MCF 10A (cell line): ENCODE measurements at places on chromosomes 2 and 18.
A peak's percentile ranks its signal among the peaks of the same experiment; 100 is the strongest.

GRCh38 chr2:222733846-222734702 is 62.6 kb downstream of the MOGAT1 start:
- peaks cover 11% of the 10 kb centered on the region for H3K4me1 ChIP-seq
- H3K27me3 ChIP-seq, result no peaks in the 10 kb centered on the region
- H3K36me3 ChIP-seq, result no peaks in the 10 kb centered on the region
- H3K27ac ChIP-seq, result no peak overlapping the region

- peaks cover 82% of the 10 kb centered on the region for H3K27me3 ChIP-seq
- no peak for DNase-seq
- H3K27ac ChIP-seq, result no peak overlapping the region
Observed at GRCh38 chr2:212408524-212408923, 130.1 kb downstream of the ERBB4 start.

- DNase-seq, result no peak
- no peaks in the 10 kb centered on the region for H3K27me3 ChIP-seq
- no peaks in the 10 kb centered on the region for H3K4me1 ChIP-seq
- H3K36me3 ChIP-seq, result no peaks in the 10 kb centered on the region
- no peak overlapping the region for H3K4me3 ChIP-seq
Observed at GRCh38 chr2:197145471-197146056, 165.0 kb downstream of the ANKRD44 start.

- no peaks in the 10 kb centered on the region for H3K27me3 ChIP-seq
- DNase-seq, result peak; percentile 52
- H3K36me3 ChIP-seq, result peaks cover 6% of the 10 kb centered on the region
Observed at GRCh38 chr2:200373973-200374416, 67.5 kb downstream of the SPATS2L start.

GRCh38 chr2:5484868-5485267 is 207.3 kb upstream of the SOX11 start:
- no peak overlapping the region for H3K4me3 ChIP-seq
- no peak for DNase-seq
- H3K4me1 ChIP-seq, result no peaks in the 10 kb centered on the region
- H3K27ac ChIP-seq, result no peak overlapping the region

DNA sequence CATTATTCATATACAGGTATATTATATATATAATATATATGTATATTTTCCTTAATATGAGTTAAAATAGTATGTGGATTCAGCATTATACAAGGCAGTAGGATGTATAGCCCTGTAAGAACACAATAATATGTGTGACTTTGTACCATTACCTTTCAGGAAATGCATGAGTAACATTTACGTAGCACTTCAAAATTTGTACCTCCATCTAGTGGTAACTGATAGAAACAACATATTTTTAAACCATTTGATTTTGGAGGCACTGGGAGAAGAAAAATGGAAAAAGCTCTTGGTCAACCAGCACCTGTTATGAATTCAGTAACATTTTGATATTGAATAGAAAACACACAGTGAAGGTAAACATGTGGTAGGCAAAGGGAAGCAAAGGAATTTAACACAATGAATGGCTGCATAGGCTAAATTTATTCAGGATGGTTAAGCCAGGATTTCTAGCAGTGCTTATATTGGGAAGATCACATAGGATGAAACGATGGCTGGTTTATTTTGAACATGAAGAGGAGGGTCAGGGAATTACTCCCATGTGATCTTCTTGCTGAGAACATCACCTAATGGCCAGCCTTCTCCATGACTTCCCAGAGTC is 565.5 kb downstream of the CCDC85A start:
- no peaks in the 10 kb centered on the region for H3K4me1 ChIP-seq
- H3K36me3 ChIP-seq, result no peaks in the 10 kb centered on the region
- DNase-seq, result peak; percentile 44
- H3K27ac ChIP-seq, result no peak overlapping the region

GRCh38 chr2:227472265-227473121 is 537 bp downstream of the AGFG1 start:
- peaks cover 23% of the 10 kb centered on the region for H3K4me1 ChIP-seq
- H3K36me3 ChIP-seq, result no peaks in the 10 kb centered on the region
- H3K27me3 ChIP-seq, result no peaks in the 10 kb centered on the region
- H3K27ac ChIP-seq, result peak overlapping the region; percentile 79

DNA sequence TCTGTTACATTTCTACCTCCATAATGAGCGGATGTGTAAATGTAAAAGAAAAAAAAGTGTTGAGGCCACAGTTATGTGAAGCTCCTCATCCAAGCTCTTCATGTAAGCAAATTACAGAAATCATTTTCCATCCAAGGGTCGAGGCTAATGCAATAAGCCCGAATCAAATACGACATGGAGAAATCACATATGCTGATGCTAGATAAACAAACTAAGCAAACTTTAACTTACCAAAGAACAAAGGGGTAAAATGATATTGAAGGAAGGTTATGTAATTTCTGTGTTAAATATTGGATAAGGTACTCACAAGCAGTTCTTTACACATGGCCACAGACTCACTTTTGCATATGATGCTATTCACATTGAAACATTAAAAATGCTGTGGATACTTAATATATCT is 310.2 kb upstream of the ID2 start:
- H3K27me3 ChIP-seq, result no peaks in the 10 kb centered on the region
- no peaks in the 10 kb centered on the region for H3K4me1 ChIP-seq
- DNase-seq, result no peak
- H3K4me3 ChIP-seq, result no peak overlapping the region
- no peaks in the 10 kb centered on the region for H3K36me3 ChIP-seq
- H3K27ac ChIP-seq, result no peak overlapping the region

- no peak overlapping the region for H3K27ac ChIP-seq
- no peak overlapping the region for H3K4me3 ChIP-seq
- H3K27me3 ChIP-seq, result no peaks in the 10 kb centered on the region
- peak; percentile 74 for DNase-seq
- H3K4me1 ChIP-seq, result no peaks in the 10 kb centered on the region
Observed at GRCh38 chr18:37639846-37640245, 74.2 kb upstream of the CELF4 start.

DNA sequence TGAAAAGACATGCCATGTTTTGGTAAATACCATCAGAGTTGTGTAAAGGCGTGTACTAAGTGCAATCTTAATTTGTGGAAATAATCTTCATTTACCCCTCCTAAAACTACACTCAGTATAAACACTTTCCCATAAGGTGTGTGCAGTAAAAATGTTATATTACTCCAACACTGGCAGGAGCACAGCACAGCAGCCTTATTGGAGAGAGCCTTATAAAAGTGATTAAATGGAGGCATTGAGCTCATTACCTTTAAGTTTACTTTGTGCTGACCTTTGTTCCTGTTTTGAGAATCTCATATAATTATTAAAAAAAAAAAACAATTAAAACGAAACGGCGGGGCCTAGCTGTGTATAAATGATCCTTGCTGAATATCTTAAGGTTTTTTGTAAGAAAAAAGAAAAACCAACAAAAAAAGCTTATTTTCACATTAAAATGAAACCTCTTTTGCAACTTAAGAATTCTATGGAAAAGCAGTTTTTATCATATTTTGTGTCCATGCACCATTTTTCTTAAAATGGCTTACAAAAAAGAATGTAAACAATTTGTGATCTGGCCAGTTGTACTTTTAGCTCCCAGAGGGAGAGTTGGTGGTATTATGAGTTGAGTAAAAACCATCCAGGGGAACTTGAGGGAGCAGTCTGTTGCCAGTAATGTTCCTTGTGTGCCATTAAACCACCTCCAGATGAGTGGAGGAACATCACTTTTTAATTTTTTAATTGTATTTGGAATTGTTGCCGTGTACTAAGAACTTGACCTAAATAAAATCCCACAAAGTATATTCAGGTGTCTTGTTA is 103.4 kb downstream of the ABI2 start:
- peaks cover 46% of the 10 kb centered on the region for H3K36me3 ChIP-seq
- no peaks in the 10 kb centered on the region for H3K27me3 ChIP-seq
- DNase-seq, result no peak
- no peaks in the 10 kb centered on the region for H3K4me1 ChIP-seq

GRCh38 chr2:226115102-226115831 is 684.4 kb downstream of the IRS1 start:
- DNase-seq, result peak; percentile 93
- no peaks in the 10 kb centered on the region for H3K36me3 ChIP-seq
- no peak overlapping the region for H3K4me3 ChIP-seq
- peak overlapping the region; percentile 79 for H3K27ac ChIP-seq
- peaks cover 47% of the 10 kb centered on the region for H3K4me1 ChIP-seq

DNA sequence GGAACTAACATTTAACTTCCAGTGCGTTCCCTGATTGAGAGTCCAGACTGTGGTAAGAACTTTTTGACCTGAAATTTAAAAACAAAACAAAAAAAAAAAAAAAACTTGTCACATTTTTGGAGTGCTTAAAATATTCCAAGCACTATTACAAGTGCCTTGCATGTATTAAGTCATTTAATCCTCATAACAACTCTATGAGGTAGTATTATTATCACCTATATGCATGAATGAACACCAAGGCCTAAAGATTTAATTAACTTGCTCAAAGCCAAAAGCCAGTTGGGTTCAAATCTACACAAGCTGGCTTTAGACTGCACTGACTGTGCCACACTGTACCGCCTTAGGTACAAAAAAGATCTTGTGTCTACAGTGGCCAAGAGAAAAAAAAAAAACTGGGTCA is 35.2 kb downstream of the METTL4 start:
- no peak overlapping the region for H3K4me3 ChIP-seq
- H3K27me3 ChIP-seq, result no peaks in the 10 kb centered on the region
- no peak overlapping the region for H3K27ac ChIP-seq
- H3K4me1 ChIP-seq, result no peaks in the 10 kb centered on the region

DNA sequence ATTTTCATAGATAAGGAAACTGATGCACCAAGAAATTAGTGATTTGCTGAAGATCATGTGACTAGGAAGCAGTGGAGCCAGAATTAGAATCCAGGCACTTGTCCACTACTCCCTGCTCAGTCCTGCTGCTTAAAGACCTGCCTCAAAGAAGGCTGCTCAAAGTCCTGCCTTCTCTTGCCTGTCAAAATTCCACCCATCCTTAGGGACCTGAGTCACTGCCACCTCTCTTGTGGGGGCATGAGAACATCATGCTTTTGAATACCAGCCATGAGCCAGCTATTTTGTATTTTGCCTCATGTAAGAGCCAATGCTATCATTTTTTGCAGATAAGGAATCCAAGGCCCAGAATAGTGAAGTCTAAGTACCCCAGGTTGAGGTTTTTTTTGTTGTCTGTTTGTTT is 47.1 kb downstream of the DDX1 start:
- DNase-seq, result no peak
- H3K4me1 ChIP-seq, result peaks cover 6% of the 10 kb centered on the region
- no peak overlapping the region for H3K27ac ChIP-seq
- no peak overlapping the region for H3K4me3 ChIP-seq
- H3K36me3 ChIP-seq, result peaks cover 27% of the 10 kb centered on the region
- H3K27me3 ChIP-seq, result no peaks in the 10 kb centered on the region

- DNase-seq, result no peak
- peaks cover 7% of the 10 kb centered on the region for H3K36me3 ChIP-seq
- H3K27me3 ChIP-seq, result no peaks in the 10 kb centered on the region
- peaks cover 14% of the 10 kb centered on the region for H3K4me1 ChIP-seq
Observed at GRCh38 chr2:144430722-144431391, 89.1 kb downstream of the ZEB2 start.

DNA sequence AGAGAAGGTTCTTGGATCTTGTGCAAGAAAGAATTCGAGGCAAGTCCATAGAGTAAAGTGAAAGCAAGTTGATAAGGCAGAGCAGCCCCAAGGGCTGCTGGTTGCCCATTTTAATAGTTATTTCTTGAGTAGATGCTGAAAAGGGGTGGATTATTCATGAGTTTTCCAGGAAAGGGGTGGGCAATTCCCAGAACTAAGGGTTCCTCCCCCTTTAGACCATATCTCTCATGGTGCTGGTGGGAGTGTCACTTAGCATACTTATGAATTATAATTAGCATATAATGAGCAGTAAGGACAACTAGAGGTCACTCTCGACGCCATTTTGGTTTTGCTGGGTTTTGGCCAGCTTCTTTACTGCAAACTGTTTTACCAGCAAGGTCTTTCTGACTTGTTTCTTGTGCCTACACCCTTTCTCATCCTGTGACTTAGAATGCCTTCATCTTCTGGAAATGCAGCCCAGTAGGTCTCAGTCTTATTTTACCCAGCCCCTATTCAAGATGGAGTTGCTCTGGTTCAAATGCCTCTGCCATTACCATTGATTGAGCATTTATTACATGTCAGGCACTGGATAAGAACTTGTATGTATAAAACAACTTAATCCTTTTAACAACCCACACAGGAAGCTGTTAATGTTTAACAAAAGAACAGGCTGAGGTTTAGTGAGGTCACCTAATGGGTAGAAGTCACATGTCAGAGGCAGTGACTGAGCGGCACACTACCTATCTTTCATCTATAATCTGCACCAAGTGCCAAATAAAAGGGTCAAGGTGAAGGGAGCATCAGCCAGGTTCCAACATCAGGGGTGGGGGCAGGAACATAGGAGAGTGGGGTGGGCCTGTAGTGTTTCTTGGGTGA is 250.9 kb downstream of the ICOS start:
- no peaks in the 10 kb centered on the region for H3K4me1 ChIP-seq
- H3K27ac ChIP-seq, result no peak overlapping the region
- H3K4me3 ChIP-seq, result no peak overlapping the region
- H3K36me3 ChIP-seq, result no peaks in the 10 kb centered on the region

DNA sequence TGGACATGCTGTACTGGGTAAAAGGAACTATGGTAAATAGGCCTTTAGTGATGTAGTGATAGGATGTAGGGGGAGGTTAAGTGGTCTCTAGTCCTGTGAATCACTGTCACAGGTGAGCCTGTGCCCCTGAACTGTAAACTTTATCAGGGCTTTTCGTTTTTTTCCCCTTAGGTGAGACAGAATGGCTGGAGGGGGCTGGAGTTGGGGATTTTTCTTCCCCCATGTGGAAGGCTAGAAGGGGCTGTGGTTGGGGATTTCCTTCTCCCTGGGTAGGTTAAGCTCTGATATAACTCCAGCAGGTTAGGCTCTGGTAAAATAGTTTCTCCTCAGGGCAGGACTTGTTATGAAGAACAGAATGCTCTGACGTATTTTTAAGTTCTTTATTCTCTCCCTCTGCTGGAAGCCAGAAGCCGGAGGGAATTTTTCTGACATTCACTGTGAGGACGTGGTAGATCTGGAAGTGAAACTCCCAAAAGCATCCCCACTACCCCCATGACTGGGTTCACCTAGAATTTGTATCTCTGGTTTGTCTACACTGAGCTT is 28.5 kb downstream of the PIKFYVE start:
- no peak overlapping the region for H3K4me3 ChIP-seq
- H3K4me1 ChIP-seq, result peaks cover 3% of the 10 kb centered on the region
- H3K36me3 ChIP-seq, result peaks cover 61% of the 10 kb centered on the region
- DNase-seq, result no peak
- H3K27me3 ChIP-seq, result no peaks in the 10 kb centered on the region
